Stimulated activated naive CD4-positive, alpha-beta T cell treated with Interleukin-2 at 50 U/mL for 16 hours (primary cell): ENCODE measurements at places on chromosomes 7 and 10.
A peak's percentile ranks its signal among the peaks of the same experiment; 100 is the strongest.

DNA sequence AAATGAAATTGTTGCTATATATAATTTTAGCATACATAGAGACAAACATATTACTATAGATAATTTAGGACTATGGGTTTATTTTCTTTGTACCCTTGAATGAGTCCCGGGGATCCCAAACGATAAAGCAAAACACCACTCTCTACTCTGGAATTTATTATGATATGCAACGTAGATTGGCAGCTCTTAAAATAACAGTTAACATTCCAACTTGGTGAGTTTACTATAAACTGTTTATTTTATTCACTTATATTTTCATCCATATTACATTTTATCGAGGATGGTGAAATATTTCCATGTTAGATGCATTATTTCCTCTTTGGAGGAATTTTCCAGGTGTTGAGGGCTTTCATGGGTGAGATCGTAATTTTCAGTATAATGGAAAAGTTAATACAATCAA is 138.7 kb upstream of the DGKB start:
- DNase-seq: no peak

GRCh38 chr10:98509745-98510144 is 63.0 kb upstream of the HPS1 start:
- no peak for DNase-seq

GRCh38 chr7:48033922-48034321 is 1.4 kb upstream of the C7orf57 start:
- no peak for DNase-seq

DNA sequence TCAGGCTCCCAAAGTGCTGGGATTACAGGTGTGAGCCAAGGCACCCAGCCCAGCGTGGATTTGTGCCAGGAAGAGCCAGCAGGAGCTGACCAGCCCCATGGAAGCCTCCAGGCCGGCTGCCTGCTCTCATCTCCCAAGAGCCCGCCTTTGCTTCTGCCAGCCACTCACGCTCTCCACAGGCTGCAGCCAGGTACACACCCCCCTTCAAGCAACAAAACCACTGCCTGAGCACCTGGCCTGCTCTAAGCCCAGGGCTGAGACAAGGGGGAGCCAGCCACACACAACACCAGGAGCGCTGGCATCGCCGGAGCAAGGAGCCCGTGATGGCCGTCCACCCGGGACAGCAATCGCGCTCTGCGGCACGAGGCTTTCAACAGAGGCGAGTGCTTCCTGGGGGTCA is 34.5 kb downstream of the MAD1L1 start:
- no peak for DNase-seq

- no peak for DNase-seq
Measured at GRCh38 chr10:123565691-123566660, 100.2 kb upstream of the GPR26 start.

DNA sequence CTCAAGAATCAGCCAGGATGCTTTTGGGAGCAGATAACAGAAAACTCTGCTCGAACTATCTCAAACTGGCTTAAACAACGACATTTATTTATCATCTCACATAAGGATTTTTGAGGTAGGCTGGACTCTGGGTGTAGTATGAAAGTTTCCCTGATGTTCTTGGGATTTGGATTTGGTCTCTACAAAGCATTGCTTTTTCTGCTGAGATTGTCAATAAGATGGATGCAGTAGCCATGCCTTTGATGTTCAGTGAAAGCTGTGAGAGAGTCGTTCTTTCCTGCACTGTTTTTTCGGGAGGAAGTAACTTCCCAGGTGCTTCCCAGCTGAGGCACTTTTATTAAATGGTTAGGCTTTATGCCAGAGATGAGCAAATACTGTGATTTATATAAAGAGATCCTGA is 181.1 kb downstream of the PRKG1 start:
- no peak for DNase-seq

GRCh38 chr7:121048195-121048594 is 59.7 kb downstream of the CPED1 start:
- DNase-seq: no peak

GRCh38 chr10:47049056-47049851 is 138.0 kb downstream of the PTPN20 start:
- no peak for DNase-seq

GRCh38 chr7:99607548-99607947 is 9.2 kb upstream of the ZSCAN25 start:
- DNase-seq: no peak

GRCh38 chr7:3836855-3837254 is 535.8 kb downstream of the SDK1 start:
- DNase-seq: no peak

DNA sequence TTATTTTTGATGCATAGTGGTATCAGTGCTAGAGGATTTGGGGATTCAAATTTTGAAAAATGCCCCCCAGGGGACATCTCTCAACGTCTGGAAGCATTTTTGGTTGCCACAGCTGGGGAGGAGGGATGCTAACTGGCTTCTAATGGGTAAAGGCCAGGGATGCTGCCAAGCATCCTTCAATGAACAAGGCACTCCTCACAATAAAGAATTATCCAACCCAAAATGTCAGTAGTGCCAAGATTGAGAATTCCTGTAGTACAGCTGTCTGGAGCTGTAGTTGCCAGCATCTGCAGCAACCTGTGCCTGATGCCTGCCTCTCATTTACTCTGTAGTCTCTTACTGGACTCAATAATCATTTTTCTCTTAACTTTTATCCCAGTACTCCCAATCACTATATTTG is 53.5 kb downstream of the SEPTIN7 start:
- DNase-seq: no peak

DNA sequence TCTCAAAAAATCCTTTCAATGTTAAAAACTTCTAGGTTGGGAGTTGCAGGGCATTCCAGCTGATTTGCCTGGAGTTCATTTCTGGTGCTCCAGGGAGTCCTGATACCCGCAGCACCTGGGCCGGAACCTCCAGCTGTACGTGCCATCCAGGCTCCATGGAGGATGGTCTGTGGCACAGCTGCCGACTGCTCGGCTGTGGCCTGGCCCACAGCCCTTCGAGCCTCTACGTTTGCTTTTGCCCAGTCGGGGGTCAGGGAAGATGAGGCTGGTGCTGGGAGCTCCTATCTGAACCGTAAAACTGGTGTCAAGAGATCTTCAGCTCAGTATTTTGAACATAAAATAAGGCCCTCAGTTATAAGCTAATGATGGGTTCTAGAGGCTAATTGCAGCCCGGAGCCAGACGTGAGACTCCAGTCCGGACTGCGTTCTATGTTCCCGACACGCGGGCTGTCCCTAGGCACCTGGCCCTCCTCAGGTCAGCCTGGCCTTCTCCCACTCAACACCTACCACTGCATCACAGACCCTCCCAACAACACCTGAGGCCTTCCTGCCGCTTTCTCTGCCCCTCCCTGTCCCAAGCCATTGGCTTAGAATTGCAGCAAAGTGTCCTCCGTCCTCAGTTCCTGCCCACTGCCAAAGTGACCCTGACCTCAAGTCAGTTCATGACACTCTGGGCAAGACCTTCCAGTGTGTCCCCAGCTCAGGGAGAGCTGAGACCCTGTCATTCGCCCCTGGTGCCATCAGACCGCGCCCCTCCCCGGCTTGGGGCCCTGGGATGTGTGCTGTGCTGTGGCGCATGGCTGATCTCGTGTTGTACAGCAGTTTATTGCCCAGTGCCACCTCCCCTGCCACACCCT is 64.2 kb upstream of the DNAJB6 start:
- DNase-seq: no peak

- no peak for DNase-seq
Measured at GRCh38 chr7:55527307-55527706, 45.0 kb downstream of the VOPP1 start.

GRCh38 chr7:42242381-42242780 is 5.4 kb upstream of the GLI3 start:
- DNase-seq: no peak

DNA sequence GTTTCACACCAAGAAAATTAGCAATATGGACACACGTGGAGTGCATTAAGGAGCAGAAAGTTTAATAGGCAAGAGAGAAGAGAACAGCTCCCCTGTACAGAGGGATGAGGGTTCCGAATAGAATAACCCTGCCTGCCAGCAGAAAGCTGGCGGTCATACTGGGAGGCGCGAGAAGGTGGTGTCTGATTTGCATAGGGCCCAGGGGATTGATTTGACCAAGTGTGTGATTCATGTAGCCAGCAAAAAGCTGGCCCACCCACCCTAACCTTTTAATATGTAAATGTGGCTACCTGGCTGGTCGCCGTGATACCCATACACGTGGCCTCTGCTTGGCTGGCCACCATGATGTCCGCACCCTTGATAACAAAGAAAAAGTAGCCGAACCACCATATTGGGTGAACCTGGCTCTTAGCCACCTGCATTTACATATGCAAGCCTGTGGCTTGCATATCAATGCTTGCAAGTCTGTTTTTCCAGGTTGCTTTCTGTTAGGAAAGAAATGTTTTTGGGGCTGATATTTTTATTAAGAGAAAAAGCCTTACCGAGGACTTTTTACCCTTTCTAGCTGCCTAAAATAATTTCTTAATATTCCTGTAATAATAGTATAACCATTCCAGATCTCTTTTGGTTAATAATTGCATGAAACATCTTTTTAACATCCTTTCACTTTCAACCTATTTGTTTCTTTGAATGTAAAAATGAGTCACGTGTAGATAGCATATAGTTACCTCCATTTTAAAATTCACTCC is 20.5 kb upstream of the VWDE start:
- no peak for DNase-seq

GRCh38 chr10:30436191-30436611 is 2.2 kb downstream of the MAP3K8 start:
- peak; percentile 5 for DNase-seq

DNA sequence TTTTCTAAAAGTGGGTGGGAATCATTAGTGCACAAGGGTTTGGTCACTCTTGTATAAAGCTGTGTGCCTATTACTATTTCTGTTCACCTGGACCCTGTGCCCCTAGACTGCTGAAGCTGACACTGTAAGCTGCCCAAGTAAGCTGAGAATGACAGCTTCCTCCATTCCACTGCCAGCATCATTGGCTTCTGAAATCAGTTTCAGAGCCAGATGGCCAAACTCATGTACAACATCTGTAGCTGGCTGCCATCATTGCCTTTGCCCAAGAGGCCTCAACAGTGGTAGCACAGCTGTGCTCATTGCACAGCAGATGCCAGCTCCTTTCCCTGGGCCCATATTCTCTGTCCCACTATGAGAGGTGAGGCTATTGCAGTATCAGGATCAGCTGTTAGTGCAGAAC is 165.7 kb downstream of the CPEB3 start:
- DNase-seq: no peak

- DNase-seq: no peak
Measured at GRCh38 chr10:110553905-110554304, 13.6 kb upstream of the SMC3 start.

DNA sequence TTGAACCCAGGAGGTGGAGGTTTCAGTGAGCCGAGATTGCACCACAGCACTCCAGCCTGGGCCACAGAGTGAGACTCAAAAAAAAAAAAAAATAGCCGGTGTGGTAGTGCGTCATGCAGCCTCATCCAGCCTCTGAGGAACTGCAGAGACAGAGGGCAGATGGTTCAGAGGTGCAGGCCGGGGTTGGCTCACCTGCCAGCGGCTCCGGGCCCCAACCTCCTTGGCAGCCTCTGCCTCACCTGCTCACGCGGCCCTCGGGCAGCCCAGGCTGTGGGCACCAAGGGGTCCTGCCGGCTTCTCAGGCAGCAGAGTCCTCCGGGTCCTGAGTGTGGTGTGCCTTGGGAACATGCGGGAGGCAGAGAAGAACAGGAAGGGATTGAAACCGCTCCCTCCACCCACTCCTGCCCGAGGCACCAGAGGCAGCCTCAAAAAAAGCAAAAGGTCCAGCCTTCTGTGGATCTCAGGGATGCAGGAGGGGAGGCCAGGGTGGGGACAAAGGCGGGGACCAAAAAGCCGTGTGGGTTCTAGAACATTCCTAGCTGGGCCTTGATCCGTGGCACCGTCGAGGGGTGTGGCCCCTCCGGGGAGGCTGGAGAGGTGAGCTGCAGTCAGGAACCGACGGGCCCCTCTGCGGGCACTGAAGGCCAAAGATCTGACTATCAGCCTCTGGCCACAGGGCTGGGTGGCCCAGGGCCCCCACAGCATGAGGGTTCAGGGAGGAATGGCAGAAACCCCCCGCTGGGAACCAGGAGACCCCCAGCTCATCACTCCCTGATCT is 55.4 kb upstream of the DNAJB6 start:
- DNase-seq: no peak

- no peak for DNase-seq
Measured at GRCh38 chr10:124949543-124949942, 7.6 kb downstream of the ZRANB1 start.

DNA sequence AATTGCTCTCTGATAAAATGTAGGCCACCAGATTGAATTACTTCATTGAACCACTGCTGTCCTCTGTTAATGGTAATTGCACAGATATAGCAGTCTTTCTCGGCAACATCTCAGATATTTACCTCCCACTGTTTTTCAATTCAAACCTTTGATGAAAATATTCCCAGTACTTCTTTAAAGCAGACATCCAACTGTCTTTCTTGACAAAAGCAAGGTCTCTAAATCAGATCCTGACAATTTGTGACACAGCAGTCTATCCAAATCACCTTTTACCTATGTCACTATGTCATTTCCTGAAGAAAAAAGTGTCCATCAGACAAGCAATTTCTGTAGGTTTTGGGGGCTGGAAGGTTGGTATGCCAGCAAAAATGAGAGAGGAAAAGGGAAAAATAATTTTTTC is 555.7 kb downstream of the AUTS2 start:
- DNase-seq: no peak

DNA sequence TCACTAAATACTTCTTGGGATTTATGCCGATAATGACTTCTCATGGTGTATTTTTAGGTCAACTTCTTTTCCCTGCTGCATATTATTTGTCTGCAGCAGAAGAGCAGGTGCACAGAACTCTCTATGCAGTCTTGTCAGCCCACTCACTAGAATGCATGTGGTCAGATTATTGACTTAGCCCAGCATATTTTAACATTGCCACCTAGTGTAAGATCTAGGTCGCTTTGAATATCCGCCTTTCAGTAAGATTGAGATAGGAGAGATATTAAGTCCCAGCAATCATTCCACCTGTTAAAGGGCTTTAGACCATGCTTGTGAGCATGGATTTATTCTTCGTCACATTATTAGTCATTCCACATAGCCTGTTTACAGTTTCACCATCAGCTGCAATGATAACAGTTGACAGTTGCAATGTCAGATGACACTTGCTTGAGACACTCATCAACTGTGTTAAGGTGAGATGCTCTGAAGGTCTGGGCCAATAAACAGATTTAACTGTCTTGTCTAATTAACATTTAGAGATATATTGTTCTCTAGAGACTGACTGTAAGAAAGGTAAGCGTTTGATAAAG is 491.7 kb downstream of the ARL4A start:
- no peak for DNase-seq

- no peak for DNase-seq
Measured at GRCh38 chr7:18821554-18821953, 295.9 kb downstream of the TWIST1 start.

DNA sequence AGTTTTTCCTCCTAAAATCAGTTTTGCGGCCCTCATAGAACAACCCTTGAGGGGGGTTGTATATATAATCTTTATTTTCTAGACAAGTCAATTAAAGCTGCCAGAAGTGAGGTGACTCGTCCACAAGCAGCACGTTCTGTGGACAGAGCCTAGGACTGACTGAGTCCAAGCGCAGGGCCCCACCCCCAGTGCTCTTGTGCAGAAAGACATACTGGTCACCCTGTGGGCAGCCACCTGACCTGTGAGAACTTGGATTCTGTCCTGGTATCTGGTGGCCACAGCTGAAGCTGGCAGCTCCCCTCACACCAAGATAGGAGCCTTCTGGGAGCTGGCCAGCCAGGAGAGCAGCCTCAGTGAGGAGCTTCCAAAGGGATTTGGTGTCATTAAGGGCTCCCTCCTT is 89.3 kb downstream of the GRK5 start:
- no peak for DNase-seq

- no peak for DNase-seq
Measured at GRCh38 chr10:76036111-76036940, 604.9 kb downstream of the LRMDA start.
